KBM-7 (cell line): ENCODE measurements at places on chromosomes 3 and 15.

- DNase-seq = no peak
These were observed 176.1 kb upstream of the CHL1 start for GRCh38 chr3:20421-20820.

DNA sequence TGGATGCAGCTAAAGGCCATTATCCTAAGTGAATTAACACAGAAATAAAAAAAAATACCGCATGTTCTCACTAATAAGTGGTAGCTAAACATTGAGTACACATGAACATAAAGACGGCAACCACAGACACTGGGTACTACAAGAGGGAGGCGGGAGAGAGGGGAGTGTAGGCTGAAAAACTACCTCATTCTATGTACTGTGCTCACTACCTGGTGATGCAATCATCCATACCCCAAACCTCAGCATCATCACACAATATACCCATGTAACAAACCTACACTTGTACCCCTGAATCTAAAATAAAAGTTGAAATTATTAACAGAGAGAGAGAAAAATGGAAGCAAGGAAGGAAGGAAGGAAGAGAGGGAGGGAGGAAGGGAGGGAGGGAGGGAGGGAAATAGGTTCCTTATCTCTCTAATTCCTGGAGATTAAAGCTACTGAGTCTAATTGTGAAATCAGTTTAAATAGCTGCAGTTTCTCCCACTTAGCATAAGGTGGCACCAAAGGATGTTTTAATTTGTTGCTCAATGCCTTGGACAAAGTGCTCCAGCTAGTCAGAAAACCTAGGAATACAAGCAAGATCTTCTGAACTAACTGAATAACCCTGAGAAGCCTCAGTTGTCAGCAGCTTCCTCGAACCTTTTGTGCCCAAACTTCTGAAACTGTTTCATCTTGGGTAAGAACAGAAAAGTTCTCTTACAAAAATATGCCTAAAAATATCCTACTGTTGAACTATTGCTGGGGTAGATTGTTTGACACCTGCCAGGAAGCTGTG, 79.4 kb upstream of the ATP11B start:
- peak; percentile 49 for DNase-seq

- DNase-seq = no peak
These were observed 32.4 kb downstream of the B3GALNT1 start for GRCh38 chr3:161072751-161073150.

DNA sequence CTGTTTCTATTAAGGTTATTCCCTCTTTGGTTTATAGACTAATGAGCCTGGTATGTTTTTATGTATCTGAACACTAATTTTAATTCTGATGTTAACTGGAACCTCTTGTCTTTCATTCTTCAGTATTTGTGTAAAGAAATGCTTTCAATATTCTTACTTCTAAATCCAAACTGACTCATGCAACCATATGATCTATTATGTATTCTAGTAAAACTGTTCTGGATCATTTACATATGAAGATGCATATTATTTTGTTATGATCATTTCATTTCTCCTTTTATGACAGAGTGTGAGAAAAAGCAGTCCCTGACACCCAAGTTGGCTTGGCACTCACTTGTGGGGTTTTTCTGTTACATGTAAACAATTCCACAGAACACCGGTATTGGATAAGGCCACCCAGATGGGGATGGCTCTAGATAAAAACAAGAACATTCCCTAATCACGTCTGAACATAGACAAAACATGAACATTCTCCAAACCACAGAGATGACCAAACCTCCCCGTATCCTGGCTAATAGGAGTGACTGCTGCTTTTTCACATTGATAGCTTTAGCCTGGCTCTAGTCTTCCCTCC, 72.2 kb upstream of the EPHB3 start:
- no peak for DNase-seq

DNA sequence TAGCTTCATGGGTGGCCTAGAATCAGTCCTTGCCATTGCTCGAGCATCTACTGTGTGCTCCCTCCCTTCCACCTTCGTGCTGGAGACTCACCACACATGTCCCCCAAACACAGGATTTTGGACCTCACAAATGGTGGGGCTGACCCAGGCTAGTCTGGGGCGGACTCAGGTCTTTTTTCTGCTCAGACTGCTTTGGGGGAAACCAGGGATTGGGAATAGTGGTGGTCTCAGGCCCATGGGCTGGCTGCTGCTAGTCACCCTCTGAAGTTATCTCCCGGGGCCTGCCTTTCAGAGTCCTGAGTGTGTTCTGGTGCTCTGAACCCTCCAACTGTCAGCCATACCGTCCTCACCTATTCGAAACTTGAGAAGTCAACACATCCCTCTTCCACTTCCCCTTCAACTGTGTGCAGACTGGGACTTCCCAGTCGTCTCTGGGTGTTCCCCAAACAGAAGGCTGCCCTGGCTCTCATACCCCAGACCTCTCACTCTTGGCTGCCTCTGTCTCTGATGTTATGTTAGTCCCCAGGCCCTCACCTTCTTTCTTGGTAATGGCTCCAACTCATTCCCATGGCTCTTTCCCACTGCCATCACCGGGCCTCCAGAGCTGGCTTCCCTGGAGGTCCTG, 46.0 kb downstream of the PPCDC start:
- peak; percentile 65 for DNase-seq

DNA sequence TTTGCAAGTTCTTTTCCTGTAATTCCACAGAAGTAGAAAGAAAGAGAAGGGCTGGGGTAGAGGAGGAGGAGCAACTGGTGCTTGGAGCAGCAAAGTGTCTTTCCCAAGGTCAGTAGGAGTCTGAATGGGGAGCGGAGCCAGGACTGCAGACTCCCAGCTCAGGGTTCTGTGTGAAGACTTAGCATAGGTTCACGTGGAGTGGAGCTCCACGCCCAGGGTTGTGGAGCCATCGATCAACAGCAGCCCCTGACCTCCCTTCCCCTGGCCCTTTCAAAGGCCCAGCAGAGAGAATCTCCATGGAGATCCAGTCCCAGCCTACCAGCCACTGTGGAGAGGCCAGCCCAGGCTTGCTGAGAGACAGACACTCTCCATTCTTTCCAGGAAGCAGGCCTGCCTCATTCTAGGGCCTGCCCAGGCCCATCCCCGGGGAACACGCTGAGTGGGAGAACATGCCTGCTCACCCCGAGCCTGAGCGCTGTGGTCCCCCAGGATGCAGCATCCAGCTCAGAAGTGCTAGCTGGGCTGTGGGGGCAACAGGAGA, 62.1 kb downstream of the CORO2B start:
- DNase-seq = no peak

- DNase-seq = no peak
These were observed 18.2 kb upstream of the HRH1 start for GRCh38 chr3:11136116-11136515.

GRCh38 chr3:149020196-149020838, 29.0 kb downstream of the GYG1 start:
- no peak for DNase-seq

DNA sequence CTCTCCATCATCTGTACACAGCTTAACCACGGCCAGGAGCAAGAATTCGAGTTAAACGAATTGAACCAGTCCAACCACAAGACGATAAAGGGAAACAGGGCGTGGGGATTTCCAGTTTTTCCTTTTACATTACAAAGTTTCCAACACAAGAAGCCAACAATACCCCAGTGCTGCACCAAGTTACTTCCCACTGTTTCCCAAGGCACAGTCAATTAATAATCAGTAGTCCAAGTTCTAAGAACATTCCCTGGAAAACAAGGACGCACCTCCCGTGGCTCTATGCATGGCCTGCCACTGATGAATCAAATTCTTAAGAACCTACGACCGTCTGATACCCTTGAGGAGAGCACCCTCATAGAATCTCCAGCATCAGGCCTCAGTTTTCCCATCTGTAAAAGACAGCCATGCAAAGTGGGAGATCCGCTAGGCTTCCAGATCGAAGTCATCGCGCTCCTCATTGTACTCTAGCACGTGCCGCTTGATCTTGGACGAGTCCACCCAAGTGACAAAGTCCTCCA, 774 bp downstream of the IMP3 start:
- DNase-seq = no peak

DNA sequence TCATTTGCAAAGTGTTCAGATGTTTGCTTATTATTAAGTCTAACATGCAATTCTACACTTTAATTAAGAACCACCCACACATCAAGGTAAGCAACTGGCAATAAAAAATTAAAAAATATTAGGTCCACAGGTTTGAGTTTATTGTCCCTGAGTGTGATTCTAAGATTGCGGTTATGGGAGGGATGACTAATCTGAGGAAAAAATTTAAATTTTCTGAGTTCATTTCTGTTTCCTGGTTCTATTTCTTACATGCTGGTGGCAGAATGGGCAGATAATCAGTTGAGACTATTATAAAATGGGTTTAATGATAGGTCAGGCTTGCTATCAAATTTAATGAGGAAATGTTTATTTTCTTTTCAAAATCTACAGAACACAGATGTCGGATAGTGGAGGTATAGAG, 105.9 kb downstream of the TP63 start:
- DNase-seq = no peak

- DNase-seq = no peak
These were observed 85.2 kb downstream of the FILIP1L start for GRCh38 chr3:100029052-100029451.

- no peak for DNase-seq
These were observed 153.9 kb downstream of the PCCB start for GRCh38 chr3:136404056-136404455.

DNA sequence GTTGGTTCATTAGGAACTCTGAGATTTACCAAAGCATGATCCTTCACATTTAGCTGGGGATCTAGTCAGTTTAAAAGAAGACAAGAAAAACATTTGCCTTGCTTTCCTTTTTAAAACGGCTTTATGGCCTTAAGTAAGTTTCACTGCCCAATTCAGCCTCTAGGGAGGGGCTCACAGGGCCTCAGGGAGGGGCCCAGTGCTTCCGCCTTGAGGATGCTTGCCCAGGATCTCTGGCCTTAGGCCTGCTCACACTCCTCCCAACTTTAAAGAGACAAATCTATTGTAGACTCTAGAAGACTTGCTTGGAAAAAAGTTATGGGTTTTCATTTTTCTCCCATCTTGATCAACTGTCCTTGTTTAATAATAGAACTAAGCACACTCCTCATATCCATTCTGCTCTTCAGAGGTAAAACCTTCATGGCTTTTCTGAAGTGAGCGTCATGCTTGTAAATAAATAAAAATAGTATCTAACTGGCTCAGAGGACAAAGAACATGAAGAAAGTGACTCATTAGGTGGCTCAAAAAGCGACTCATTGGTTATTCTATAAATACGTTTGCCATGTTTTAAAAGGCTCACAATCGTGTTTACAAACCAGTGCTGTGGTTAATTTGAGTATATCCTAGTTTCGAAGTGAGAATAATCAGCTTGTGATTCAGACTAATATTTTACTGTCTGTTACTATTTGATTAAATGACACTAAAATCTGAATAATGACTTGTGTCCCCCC, 13.7 kb downstream of the PDHB start:
- DNase-seq = no peak

DNA sequence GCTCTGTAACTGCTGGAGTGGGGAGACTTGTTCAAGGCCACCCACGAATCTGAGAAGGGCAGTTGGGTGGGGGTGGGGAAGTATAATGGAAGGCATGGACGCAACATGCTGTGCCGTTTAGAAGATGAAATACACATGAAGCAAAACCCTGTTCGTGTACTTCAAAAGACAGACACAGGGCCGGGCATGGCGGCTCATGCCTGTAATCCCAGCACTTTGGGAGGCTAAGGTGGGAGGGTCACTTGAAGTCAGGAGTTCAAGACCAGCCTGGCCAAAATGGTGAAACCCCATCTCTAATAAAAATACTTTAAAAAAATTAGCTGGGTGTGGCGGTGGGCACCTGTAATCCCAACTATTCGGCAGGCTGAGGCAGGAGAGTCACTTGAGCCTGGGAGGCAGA, 36.9 kb upstream of the SFMBT1 start:
- no peak for DNase-seq

DNA sequence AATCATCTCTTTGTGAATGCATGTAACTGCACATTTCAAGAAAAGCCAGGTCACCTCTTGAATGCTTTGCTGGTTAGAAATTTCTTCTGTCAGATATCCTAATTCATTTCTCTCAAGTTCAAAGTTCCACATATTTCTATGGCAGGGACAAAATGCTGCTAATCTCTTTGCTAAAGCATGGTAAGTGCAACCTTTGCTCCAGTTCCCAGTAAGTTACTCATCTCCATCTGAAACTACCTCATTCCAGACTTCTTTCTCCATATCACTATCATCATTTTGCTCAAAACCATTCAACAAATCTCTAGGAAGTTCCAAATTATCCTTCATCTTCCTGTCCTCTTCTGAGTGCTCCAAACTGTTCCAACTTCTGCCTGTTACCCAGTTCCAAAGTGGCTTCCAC, 230.6 kb downstream of the ZMAT3 start:
- DNase-seq = no peak

DNA sequence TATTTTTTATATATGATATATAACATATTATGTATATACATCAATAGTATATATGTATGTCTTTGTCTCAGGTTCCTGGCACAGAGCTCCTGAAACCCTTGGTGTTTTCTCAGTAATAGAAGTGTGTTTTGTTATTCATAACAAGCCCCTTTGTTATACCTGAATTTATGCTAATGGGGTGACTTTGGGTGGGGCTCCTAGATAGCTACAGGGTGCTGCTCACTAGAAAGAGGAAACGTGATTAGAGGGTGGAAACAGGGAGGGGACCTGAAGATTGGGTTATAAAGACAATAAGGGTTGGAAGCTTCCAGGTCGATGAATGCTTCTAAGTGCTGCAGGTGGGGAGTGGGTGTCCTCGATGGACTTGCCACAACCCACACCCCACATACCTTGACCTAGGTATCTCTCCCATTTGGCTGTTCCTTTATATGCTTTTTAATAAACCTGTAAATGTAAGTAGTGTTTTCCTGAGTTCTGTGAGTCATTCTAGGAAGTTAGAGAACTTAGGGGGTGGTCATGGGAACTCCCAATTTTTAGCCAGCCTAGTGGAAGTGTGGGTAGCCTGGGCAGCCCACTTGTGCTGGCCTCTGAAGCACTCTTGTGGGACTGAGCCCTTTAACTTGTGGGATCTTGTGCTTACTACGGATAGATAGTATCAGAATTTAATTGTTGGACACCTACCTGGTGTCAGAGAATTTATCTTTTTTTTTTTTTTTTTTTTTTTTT, 36.9 kb upstream of the C15orf39 start:
- no peak for DNase-seq

- DNase-seq = no peak
These were observed 15.8 kb upstream of the GRM2 start for GRCh38 chr3:51691021-51691420.

DNA sequence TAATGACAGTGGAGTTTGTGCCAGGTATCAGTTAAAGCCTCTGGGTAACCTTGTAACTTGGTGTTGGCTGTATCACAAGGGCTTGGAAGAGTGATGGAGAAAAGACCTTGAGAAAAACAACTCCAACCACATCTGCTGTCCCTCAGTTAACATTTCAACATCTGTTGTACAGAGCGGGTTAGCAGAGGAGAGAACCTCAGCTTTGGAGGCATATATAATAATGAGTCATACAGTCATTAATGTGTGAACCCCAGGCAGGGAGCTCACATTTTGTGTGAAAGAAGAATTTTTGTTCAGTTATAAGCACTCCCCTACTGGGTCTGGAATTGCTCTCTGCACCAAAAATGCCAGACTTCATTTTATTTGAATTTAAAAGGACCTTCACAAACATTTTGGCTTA, 439.5 kb downstream of the PDCD6IP start:
- DNase-seq = no peak

DNA sequence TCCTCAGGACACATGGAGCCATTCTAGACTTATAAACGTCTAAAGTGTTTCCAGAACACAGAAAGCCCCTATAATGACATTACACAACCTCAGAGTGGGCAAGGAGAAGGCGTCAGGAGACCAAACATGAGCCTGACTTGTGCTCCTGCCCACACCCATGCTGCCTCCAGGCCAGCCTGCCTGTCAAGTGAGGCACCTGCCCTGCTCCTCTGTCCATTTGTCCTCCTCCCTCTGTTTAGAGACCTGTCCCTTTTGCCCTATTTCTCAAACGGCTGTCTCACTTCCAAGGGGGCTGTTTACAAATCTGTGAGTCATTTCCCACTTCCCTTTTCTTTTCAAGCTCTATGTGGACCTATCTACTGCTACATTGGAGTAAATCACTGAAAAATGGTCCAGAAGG, 21.0 kb downstream of the ZDHHC3 start:
- peak; percentile 55 for DNase-seq
